ENCODE measurements at places on chromosomes 4 and X.

- peak; percentile 26 for DNase-seq
These were observed 133.3 kb upstream of the PJA1 start for GRCh38 chrX:69298466-69299140.

DNA sequence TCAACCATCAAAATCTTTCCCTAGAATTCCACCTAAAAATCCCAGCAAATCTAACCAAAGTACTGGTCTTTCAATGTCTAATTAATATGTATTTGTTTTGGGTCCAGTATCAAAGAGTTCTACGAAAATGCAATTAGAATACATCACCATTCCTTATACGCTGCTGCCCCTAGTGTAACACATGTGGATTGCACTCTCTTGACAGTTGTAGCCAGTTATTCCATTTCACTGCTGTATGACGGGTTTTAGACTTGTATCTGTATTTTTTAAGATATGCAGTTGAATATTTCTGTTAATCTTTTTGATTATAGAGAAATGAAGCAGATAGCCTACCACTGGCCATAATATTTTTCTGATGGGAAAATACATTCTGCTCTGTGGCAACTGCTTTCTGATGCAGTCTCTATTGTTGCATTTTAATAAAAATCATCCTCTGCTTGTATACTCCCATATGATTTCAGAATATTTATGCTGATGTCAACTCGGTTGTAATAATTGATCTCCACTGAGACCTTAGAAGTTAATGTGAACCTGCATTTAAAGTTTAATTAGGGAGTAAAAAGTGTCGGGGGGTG lies 17.1 kb upstream of the PAGE2B start:
- peak; percentile 13 for DNase-seq

DNA sequence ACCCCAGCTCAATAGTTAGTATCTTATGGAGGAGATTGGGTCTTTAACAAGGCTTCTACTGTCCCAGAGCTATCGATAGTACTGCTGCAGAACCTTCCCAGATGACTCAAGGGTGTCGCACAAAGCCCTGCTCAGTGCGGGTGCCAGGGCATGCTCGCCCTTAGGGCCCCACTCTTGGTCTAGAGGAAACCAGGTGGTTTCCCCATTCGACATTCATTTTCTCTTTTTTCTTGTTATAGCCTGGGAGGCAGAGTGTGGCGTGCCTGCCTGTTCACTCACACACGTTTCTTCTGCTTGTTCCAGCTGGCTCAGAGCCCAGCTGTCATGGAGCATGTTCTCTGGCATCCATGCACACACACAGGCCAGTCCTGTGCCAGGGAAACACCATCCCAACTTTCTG lies 144.5 kb downstream of the SMIM20 start:
- no peak for DNase-seq

DNA sequence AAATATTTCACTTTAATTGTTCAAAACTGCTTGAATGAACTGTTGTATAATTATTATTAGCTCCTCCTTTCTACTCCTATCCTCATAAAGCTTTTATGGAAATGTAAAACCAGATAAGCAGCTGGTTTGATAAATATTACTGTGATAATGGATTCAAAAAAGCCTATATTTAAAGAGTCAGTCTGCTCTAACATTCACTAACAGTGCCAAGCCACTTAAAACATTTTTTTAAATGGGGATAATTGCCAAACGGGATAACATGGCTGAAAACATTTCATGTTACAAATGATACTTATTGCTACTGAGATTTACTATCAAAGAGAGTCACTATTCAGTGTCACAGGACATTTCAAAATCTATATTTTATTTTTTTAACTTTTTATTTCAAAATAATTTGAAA lies 17.4 kb downstream of the ARHGAP24 start:
- no peak for DNase-seq

DNA sequence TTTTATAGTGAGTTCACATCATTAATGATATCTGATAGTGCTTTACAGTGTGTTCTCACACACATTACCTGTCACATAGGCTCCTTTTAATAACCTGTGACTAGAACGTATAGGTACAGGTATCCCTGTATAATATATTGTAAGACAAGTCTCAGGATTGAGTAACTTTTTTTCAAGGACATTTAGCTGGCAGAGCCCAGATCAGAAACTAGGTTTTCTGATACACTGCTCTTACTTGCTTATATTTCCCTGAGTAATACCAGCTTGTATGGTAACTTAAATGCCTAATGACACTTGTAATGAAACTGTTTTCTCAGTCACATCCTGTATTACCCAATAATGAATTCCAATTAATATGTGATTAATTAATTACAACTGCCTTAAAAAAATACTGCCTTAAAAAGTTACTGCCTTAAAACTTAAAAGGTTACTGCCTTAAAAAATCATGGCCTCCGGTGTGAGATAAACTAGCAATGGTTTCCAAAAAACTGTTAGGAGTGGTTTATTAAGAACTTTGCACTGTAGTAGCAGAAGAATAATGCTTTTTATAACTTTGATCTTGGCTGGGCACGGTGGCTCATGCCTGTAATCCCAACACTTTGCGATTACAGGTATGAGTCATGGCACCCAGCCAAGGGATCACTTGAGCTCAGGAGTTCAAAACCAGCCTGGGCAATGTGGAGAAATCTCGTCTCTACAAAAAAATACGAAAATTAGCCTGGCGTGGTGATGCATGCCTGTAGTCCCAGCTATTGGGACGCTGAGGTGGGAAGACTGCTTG lies 11.9 kb downstream of the COPS4 start:
- no peak for DNase-seq

- DNase-seq: no peak
These were observed 69.5 kb downstream of the AASDH start for GRCh38 chr4:56317749-56318148.

DNA sequence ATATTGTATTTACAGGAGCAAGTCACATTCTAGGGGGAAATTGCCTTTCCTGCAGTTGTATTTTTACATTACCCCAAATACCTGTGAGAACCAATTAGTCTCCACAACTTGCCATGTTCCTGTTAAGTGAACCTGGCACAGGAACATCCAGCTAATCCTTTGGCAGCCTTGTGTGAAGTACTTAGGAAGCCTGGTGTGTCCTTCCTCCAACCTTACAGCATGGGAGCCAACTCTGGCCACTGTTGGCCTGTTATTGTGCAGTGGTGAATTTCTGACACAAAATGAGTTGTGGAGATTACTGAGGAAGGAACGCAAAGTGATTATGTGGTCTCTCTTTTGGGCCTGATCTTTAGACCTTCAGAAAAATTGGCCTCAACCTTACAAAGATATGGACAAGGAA lies 238.0 kb upstream of the PITX2 start:
- no peak for DNase-seq

GRCh38 chrX:9088896-9089295 lies 55.0 kb upstream of the FAM9B start:
- no peak for DNase-seq

DNA sequence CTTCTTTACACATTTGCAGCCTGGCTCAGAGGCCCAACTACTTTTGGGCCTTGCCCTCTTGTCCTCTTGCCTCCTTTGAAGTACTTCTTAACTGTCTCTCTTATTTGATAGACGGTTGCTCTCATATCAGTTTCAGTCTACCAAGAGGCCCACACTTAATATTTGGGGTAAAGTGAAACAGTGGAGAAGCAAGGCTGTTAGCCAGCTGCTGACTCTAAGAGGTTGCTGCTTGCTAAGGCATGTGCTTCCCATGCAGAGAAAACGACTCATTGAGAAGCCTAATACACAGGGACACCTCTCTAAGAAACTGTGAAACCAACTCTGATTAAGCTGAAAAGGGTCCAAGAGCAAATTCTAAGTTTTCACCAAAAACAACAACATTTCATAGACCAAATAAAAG lies 94.6 kb downstream of the PPP3CA start:
- no peak for DNase-seq

DNA sequence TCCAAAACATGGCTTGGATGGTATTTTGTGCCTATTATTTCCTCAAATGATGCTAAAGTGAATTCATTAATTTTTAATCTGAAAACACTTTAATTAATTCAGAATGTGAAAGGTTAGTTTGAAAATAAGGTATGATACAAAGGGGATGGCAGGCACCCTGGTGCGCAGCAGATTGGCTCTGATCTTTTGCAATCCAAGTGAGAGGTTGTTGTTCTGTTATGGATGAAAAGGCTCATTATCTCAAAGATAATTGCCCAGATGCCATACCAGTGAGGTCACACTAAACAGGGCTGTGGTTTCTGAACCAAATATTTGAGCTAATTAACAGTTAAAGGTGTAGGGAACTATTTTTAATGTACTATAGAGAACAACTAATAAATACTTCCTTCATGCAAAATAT lies 504.9 kb downstream of the RAPGEF2 start:
- no peak for DNase-seq

DNA sequence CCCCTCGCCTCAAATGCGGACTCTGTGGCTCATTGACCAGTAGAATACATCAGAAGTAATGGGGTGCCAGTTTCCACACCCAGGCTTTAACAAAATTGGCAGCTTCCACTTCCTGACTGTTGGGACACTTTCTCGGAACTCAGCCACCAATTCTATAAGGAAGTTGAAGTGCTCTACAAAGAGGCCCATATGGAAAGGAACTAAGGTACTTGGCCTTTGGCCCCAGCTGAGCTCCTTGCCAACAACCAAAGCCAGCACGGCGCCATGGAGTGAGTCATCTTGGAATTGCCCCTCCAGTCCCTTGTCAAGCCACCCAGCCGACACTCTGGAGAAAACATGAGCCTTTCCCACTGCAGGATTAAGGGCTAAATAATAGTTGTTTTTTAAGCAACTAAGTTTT lies 262.2 kb upstream of the INTU start:
- DNase-seq: no peak

DNA sequence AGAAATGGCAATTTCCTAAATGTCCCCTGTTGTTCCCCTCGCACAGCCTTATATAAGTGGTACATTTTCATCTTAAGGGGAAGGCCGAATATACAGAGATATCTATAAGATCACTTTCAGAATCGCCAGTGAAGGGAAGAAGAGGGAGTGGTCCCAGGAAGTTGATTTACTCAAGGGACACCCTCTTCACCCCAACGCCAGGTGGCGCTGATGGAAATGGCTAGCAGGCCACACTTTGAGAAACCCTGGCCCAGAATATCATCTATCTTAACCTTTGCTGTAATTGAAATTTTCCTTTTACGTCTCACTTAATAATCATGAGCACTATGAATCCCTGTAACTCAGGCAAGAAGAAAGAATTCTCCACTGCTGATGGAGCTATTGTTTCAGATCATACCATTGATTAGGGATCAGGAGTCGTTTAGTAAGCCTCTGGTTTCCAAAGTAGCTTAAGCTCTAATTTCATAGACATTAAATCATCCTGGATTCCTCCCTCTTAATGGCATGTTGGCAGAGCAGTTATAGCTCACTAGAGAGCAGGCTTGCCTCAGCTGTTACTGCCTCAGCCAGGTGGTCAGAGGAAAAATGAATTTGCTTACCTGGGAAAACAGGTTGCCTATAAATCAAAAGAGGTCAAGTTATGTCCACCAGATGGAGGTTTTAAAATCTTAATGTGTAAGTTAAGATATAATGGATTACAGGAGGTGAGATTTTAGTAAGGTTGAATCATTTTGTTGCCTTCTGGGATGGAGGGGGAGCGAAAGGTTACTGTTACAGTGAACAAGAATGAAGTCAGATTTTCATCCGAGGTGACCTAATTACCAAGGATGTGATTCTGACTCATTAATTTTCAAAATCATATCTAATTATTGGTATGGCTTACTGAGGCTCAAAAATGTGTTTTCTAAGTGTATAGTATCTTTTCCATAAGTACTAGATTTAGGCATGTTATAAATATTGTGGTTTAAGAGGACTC lies 941.2 kb upstream of the TENM3 start:
- DNase-seq: peak; percentile 55

GRCh38 chrX:17185431-17185830 lies 189.6 kb upstream of the NHS start:
- peak; percentile 23 for DNase-seq

All from fibroblast of skin of right quadriceps (primary cell).